Large intestine (tissue), 12 donors: ENCODE measurements at places on chromosomes 16 and 17. TPM values are rescaled to one million over a fixed set of nuclear protein-coding genes. Genes with fewer than 3 reads are reported as not detected.

Gene CCL18
- polyA plus RNA-seq: 0.28 TPM

DNA sequence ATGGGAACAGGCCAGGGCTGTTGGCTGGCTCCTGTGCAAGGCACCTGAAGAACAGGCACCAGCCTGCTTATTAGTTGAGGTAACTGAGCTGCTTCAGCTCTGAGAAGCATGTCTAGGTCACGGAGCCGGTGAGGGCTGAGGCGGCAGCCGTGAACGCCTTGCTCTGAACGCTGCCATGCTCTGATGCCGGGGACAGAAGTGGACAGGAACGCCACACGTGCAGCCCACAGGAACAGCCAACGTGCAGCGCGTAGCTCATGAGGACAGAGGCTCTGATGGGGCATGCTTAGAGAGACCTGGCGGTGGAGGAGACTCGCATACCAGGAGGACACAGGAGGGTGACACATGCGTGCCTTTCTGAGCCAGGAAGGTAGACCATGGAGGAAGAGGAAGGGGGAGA is 25.6 kb downstream of the USP22 start:
- no peak for DNase-seq

- no peak for DNase-seq
These were observed 2.0 kb downstream of the POLR2A start for GRCh38 chr17:7486181-7486580.

GRCh38 chr17:44965481-44966234 is 2.4 kb downstream of the C1QL1 start:
- DNase-seq: no peak

DNA sequence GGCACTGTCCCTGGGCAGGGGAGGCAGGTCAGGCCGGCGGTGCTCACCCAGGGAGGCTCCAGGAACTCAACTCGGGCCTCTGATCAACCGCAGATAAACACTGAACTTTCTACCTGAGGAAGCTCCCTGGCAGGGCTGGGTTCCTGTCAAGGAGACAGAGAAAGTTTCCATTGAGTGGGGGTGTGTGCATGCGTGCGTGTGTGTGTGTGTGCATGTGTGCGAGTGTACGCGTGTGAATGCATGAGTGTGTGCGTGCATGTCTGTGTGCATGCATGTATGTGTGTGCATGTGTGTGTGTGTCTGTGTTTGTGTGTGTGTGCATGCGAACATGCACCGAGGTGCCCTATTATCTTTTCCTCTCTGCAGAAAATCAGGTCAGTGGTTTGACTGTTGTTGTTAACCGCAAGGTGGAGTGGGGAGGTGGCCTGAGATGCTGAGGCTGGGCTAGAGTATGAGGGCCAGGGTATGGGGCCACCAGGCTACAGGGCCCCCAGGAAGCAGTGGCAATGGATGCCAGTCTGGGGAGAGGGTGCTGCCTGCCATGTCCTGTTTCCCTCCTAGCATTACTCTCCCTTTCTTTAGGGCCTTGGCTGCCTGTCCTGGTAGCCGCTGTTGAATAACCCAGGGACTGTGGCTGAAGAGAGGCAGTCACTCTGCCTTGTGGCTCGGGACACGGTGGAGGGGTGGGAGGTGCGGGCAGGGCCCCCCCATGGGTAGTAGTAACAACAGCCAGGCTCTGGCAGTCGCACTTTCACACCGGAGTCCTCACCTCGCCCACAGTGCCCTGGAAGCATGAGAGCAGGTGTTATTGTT is 24.0 kb downstream of the CCR7 start:
- DNase-seq: no peak

DNA sequence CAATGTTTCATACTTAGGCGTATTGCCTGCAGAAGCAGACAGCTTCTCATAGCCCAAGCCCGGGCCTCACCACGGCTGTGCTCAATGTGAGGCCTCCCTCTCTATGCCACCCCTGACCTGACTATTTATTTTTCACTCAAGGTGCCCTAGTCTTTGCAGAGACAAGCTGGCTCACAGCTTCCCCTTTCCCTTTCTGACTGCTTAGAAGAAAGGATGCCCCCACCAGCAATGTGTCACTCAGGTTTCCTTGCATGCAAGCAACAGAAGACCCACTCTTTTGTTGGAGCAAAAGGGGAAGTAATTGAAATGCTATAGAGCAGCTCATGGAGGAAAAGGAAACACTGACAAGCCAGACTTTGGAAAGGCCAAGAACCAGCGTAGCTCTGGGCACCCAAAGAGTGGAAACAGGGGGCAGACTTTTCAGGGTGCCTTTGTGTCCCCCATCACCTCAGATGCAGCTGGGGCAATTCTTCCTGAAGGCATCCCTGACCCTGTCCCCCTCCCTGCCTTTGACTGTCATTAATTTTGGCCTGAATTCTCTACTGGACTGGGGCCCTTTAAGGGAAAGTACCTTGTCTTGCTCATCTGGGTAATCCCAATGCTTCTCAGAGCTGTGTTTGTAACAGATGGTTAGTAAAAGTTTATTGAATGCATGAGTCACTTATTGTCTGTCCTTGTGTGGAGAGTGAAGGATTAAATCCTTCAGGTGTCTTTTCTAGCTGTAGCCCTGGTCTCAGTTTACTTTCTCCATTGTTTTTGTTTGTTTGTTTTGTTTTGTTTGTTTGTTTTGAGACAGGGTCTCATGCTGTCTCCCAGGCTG is 17.8 kb downstream of the RGS9 start:
- no peak for DNase-seq

GRCh38 chr16:2977440-2977839 is 2.8 kb downstream of the PKMYT1 start:
- no peak for DNase-seq

GRCh38 chr17:5592382-5592781 is 8.1 kb upstream of the NLRP1 start:
- DNase-seq: no peak

- DNase-seq: peak; percentile 20
These were observed 2.4 kb upstream of the MED13 start for GRCh38 chr17:62067165-62068145.

GRCh38 chr16:66874079-66874775 is 6.1 kb upstream of the PDP2 start:
- no peak for DNase-seq

DNA sequence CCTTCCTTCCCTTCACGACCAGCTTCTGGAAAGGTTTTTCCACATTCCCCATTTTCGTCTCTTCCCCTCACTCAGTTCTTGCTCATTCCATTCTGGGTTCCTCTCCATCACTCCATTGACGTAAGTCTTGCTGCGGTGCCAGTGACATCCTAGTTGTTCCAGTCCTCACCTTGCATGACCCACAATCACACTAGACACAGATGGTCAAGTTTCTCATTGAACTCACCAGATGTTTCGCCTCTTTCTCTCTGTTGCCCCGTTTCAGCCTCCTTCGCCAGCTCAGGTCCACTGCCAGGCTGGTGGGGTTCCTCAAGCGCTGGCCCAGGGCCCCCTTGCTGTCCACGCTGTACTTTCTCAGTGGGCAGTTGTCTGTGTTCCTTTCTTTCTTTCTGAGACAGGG is 43.4 kb downstream of the CCDC42 start:
- DNase-seq: no peak

- DNase-seq: no peak
These were observed 89.7 kb downstream of the MAF start for GRCh38 chr16:79510879-79511278.

DNA sequence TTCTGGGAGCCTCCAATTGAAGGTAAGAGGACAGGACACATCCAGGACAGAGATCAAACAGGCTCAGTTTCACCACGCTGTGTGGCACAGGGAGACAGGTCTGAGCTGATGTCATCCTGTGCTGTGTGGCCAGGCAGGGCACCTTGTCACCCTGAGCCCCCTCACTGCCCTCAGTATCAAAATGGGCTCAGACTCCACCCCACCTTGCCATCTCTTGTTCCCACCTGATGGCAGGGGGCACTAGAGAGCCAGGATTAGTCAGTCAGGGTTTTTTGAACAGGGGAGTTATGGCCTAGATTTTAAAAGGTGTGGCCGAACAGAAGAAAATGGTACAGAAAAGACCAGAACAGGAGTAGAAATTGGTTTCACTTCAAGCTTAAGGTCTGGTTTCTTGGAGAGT is 2.6 kb downstream of the KAT2A start:
- no peak for DNase-seq

GRCh38 chr17:58421711-58422110 is 4.4 kb upstream of the RNF43 start:
- DNase-seq: no peak

- no peak for DNase-seq
These were observed 82.0 kb downstream of the RGS9 start for GRCh38 chr17:65219124-65219523.
